ENCODE measurements at places on chromosomes 4 and X. TPM values are rescaled to one million over a fixed set of nuclear protein-coding genes. Genes with fewer than 3 reads are reported as not detected.

The MTNR1A gene
- total RNA-seq, result not detected

DNA sequence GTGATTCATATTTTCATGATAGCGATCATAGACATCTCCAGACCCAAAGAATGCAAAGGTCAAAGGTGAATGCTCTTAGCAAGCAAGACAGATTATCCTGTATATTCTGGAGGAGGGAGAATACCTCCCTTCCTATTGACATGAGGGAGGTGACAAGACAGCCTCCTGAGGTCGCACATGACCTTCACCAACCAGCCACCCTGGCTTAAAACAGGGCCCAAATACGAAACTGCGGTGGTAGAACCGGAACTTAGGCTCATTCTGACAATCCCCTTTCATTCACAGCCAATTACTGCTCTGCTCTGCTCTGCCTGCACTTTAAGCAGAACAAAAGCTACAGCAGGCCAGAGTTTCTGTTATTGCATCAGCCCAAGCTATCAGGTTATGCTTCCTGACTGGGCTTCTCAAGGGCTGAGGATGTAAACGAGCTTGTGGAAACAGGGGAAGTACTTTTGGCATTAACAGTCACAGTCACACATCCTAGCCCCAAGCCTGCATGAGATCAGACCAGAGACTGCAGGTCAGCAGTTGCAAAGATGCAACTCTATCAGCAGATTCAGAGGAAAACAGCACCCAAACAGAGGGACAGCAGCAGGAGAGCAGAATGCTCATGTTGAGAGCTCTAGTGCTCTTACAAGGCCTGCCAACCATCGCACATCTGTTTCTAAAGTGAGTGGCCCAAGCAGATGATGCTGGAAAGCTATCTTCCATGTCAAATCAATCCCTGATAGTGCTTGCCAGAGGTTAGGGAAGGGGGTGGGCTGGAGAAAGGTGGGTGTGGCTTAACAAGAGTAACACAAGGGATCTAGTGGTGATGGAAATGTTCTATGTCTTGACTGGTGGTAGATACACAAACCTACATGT lies 51.3 kb upstream of the MAP3K15 start:
- peak overlapping the region; percentile 93 for H3K27ac ChIP-seq
- H3K4me3 ChIP-seq, result no peak overlapping the region
- peaks cover 8% of the 10 kb centered on the region for H3K4me1 ChIP-seq
- 0 out of 2 replicates have a peak, but pooled peaks cover 1% of the 10 kb centered on the region for H3K36me3 ChIP-seq

The PDCL2 gene
- total RNA-seq, result not detected

GRCh38 chr4:76931087-76931486 lies 18.5 kb upstream of the SEPTIN11 start:
- H3K27ac ChIP-seq, result no peak overlapping the region
- no peak for DNase-seq
- peaks cover 2% of the 10 kb centered on the region for H3K4me1 ChIP-seq
- H3K36me3 ChIP-seq, result no peaks in the 10 kb centered on the region
- H3K27me3 ChIP-seq, result no peaks in the 10 kb centered on the region
- H3K4me3 ChIP-seq, result no peak overlapping the region

DNA sequence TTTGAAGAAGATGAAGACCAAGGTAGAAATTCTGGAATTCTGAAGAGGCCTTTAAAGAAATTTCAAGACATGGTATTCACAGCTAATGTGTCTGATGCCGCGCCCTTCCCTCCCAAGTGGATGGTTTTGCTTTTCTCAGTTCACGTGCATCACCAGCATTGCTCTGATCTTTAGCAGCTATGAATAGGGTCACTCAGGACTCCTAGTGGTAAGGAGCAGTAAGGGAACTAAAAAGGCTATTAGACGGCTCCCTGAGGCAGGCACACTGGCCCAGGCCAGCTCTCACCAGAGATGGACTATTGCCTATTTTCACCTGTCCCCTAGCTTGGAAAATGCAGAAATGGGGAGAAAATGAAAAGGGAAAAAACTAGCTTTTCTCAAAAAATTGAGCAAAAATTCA lies 447.5 kb upstream of the RASGEF1B start:
- H3K36me3 ChIP-seq, result no peaks in the 10 kb centered on the region
- DNase-seq, result peak; percentile 1
- H3K4me1 ChIP-seq, result no peaks in the 10 kb centered on the region
- no peak overlapping the region for H3K27ac ChIP-seq
- no peak overlapping the region for H3K4me3 ChIP-seq

The CRMP1 gene
- total RNA-seq, result 4.4 TPM

DNA sequence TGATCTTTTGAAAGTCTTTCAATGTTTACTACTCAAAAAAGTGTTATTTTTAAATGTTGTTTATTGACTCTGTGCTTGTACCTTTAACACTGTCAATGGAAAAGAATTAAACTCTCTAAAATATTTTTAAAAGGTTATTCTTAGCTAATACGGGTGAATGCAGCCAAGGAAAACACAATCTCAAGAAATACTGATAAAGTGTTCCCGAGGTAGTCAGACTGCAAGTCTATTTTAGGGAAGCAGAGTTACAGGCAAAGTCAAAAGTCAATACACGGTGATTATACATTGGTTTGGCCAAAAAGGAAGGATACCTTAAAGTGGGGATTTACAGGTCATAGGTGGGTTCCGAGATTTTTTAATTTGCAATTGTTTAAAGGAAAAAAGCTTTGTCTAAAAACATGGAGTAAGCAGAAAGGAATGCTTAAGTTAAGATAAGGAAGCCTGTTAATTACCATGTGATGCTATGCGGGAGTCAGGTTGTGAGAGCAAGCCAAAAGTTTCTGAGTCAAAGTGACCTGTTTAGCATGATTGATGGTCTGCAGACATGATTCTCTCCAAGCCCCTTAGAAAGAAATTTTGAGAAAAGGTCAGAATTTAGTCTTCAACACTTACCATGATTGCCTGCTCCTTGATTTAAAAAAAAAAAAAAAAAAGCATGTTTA lies 288.4 kb downstream of the KLHL4 start:
- no peak overlapping the region for H3K27ac ChIP-seq
- no peaks in the 10 kb centered on the region for H3K4me1 ChIP-seq
- no peaks in the 10 kb centered on the region for H3K27me3 ChIP-seq
- H3K4me3 ChIP-seq, result no peak overlapping the region

- no peak overlapping the region for H3K4me3 ChIP-seq
- no peaks in the 10 kb centered on the region for H3K36me3 ChIP-seq
- no peaks in the 10 kb centered on the region for H3K4me1 ChIP-seq
Measured at GRCh38 chr4:52192721-52193135, 141.6 kb downstream of the SPATA18 start.

DNA sequence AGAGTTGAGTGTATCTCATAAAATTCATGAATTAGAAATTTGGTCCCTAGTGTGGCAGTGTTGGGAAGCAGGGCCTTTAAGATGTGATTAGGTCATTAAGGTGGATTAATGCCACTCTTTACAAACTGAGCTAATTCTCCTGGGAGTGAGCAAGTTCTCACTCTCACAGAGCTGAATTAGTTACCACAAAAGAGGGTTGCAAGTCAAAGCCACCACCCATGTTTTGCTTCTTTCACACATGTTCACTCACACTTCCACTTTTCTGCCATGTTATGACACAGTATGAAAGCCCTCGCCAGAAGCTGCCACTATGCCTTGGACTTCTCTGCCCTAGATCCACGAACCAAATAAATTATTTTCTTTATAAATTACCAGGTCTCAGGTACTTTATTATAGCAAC lies 332.1 kb downstream of the ARAP2 start:
- H3K27ac ChIP-seq, result no peak overlapping the region
- H3K36me3 ChIP-seq, result no peaks in the 10 kb centered on the region
- DNase-seq, result no peak
- no peaks in the 10 kb centered on the region for H3K4me1 ChIP-seq
- no peaks in the 10 kb centered on the region for H3K27me3 ChIP-seq
- H3K4me3 ChIP-seq, result no peak overlapping the region

Data from IMR-90 (cell line).